Forelimb muscle (tissue), 1 donor: ENCODE measurements at places on chromosomes 2 and 18. TPM values are rescaled to one million over a fixed set of nuclear protein-coding genes. Genes with fewer than 3 reads are reported as not detected.

DNA sequence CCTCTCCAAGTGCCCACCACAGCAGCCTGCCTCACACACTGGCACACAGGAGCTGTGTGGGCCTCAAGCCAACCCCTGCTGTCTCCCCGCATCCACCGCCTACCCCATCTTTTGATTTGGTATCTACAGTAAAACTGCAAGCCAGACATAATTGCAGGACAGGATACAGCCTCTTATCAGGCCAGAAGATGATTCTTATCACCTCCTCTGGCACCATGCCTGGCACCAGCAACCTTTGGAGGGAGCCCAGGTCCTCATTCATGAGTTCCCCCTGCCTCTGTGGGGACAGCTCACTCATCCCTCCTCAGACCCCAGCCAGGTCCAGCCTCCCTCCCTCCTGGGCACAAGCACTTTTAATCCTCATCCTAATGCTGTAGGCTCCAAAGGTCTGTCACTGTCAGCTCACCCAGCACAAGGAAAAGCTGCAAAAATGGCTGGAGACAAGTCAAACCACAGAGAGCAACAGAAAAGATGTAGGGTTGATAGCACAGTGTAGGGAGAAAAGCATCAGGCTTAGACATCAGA lies 9.7 kb downstream of the RAB11FIP5 start:
- DNase-seq: no peak

- no peak for DNase-seq
Observed at GRCh38 chr2:121309801-121310200, 24.8 kb upstream of the TFCP2L1 start.

The LRRC30 gene
- polyA plus RNA-seq: 4.2 TPM

DNA sequence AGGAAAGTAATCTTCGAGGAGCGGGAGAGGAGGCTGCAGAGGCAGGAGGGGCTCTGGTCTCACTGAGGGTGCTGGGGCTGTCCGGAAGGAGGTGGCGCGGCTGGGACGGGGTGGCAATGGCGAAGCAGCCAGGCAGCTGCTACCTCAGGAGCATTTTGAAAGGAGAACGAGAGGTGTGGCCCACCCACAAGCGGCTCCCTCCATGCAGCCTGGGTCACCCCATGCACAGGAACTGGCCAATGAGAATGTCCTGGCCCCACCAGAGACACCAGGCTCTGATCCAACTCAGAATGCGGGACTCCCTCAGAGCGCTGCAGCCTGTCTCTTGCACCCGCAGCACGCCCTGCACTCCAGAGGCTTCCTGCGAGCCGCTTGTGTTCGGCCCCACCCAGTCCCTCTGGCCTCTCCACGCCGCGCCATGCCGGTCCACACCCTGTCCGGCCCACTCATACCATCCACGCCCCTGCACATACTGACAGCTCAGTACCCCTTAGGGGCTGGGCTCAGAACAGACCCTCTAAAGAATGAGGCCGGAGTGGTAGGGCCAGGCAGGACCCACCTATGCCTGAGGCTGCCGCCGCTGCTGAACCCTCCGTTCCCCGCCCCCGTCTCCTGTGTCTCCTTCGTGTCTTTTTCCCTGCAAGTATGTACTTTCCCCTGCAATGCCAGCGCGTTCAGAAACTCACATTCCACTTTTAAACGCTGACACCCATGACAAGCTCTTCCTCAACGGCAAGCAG lies 6.4 kb upstream of the BOK start:
- DNase-seq: no peak

- DNase-seq: no peak
Observed at GRCh38 chr2:98761267-98761781, 30.4 kb upstream of the MGAT4A start.

The FBXO15 gene
- 1.9 TPM for polyA plus RNA-seq

GRCh38 chr2:127411653-127412369 lies 6.4 kb upstream of the PROC start:
- no peak for DNase-seq

- DNase-seq: no peak
Observed at GRCh38 chr2:14363976-14364375, 268.5 kb upstream of the LRATD1 start.

- DNase-seq: no peak
Observed at GRCh38 chr2:175576270-175576669, 394.8 kb upstream of the ATP5MC3 start.

GRCh38 chr18:1227025-1227424 lies 322.4 kb downstream of the ADCYAP1 start:
- DNase-seq: no peak

- no peak for DNase-seq
Observed at GRCh38 chr2:79428745-79429144, 84.1 kb upstream of the CTNNA2 start.

- DNase-seq: no peak
Observed at GRCh38 chr18:75205514-75206132, 3.3 kb downstream of the PTGR3 start.
